Left kidney (tissue), 8 donors: ENCODE measurements at places on chromosomes 16 and 17.

DNA sequence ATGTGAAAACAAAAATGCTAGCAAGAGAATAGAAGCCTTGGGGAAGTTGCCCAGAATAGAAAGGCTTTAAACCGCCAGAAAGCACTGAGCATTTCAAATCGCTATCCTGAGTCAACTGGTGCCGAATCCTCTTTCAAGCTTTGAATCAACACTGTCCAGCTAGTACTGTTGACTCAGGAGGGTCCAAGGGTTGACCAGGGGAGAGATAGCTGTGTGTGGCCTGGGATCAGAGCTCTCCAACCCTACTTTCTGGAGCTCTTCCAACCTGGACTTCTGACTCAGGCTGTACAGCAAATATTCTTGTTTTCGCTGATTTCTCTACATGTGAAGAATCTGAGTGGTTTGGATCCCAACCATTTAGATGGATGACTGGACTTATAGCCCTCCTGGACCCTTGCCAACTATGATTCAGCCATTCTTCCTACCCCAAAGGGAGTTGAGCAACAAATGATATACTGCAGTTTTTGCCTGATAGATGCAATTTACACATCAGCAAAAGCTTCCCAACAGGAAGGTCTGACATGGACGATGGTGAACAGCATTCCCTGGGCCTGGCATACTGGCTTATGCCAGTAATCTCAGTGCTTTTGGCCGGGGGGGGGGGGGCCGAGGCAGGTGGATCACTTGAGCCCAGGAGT lies 154.0 kb upstream of the SDK2 start:
- no peak for DNase-seq

- DNase-seq = no peak
These were observed 10.3 kb upstream of the TOX3 start for GRCh38 chr16:52557236-52557635.

DNA sequence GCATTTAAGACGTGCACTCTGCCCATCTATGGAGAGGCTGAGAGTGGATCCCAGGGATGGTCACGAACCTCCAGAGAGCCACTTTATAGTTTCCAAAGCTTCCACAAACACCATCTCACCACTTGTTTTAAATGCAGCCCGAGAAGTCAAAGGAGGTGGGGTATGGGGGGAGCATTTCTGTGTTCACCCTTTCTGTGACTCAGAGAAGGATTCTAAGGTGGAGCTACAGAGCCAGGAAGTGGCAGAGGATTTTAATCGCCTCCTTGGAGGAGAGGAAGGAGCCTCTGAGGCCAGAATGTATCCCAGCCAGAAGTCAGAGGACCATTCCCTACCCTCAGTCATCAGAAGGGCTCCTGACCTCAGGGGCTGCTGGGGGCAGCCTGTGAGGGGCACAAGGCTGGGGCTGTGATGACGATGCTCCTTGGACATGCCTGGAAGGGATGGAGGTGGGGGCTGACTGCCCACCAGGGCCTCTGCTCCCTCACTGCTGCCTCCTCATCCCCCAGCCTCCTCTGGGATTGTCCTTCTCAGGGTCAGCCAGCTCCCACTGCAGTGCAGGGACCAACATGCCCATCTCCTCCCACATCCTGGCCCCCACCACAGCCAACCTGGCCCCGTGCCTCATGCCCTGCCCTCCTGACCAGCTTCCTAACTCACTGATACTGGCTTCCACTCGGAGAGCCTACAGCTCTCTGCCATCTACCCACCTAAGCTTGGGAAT lies 2.8 kb downstream of the XYLT2 start:
- DNase-seq = no peak

- no peak for DNase-seq
These were observed 28.5 kb downstream of the MAF start for GRCh38 chr16:79571903-79572535.

- DNase-seq = no peak
These were observed 78.4 kb upstream of the CDH11 start for GRCh38 chr16:65200156-65200773.

DNA sequence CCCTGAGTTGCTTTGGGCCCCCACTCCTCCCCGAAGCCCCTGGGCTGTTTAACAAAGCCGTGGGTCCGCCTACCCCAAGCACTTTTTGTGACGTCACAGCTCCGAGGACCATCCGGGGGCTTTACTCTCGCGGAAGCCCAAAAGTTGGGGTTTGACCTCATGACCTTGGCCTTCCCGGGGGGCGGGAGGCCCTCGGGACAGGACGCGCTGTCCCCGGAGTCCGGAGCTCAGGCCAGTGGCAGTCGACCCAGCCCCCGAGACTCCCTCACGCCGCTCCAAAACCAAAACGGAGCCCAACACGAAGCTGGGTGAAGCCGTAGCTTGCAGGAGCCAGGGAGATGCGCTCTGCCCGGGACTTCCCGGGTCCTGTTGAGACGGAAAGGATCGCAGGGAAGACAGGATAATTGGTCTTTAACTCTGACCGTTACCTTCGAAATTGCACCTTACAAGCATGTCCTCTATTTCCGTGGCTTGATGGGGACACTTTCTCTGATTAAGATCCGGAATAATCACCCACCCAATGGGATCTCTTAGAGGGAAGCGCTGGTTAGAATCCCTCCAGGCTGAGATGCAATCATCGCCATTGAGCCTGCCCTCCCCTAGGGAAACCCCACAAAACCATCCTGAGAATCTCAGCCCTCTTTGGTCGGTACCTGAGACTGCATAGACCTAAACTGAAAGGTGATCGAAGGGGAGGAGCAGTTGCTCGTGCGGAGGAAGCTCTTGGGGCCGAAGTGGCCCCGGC lies 4.9 kb upstream of the SOX9 start:
- DNase-seq = no peak
